ENCODE measurements at places on chromosomes 6 and 20.

GRCh38 chr20:48667889-48668413 is 159.8 kb downstream of the PREX1 start:
- DNase-seq: peak; percentile 64

- DNase-seq: no peak
Observed at GRCh38 chr6:37058084-37058586, 52.7 kb downstream of the FGD2 start.

- DNase-seq: no peak
Observed at GRCh38 chr20:58652606-58653294, 1.7 kb downstream of the STX16 start.

GRCh38 chr20:38239441-38239840 is 21.1 kb downstream of the KIAA1755 start:
- DNase-seq: no peak

DNA sequence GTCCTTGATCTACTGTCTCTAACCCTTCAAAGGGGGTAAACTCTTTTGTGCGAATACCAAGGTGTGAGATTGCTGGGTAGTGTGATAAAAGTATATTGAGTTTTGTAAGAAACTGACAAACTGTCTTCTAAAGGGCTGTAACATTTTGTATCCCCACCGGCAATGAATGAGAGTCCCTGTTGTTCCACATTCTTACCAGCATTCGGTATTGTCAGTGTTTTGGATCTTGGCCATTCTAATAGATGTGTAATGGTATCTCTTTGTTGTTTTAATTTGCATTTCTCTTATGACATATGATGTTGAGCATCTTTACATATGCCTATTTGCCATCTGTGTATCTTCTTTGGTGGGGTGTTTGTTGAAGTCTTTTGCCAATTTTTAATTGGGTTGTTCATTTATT is 1090.7 kb downstream of the KIF16B start:
- DNase-seq: no peak

GRCh38 chr20:37398750-37399621 is 53.0 kb downstream of the SRC start:
- no peak for DNase-seq

DNA sequence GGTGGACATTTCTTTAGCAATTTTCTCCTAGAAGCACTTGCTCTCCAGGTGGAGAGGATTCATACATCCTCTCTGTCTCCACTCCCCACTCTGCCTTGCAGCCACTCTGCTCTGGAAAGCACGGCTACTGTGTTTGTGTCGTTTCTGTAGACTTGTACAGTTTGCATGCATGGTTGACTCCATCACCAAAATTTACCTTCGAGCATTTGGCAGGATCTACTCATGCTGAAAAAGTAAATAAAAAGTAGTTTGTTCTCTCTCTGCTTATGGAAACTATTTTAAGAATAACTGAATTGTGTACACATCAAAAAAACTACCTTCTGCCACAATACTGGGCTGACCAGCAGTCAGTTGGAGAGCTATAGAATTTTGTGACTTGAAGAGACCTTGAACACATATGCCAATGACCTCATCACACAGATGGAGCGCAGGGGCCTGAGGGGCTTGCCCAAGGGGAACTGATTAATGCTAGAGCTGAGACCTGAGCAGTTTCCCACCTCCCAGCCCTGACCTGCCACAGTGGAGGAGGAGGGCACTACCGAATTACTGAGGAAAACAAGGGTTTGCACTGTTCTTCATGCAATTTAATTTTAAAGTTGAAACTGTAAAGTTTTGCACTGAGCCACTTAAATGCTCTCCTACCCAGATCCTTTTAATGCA is 33.7 kb upstream of the FOXQ1 start:
- no peak for DNase-seq

- DNase-seq: no peak
Observed at GRCh38 chr6:67889682-67889995, 745.4 kb upstream of the ADGRB3 start.

DNA sequence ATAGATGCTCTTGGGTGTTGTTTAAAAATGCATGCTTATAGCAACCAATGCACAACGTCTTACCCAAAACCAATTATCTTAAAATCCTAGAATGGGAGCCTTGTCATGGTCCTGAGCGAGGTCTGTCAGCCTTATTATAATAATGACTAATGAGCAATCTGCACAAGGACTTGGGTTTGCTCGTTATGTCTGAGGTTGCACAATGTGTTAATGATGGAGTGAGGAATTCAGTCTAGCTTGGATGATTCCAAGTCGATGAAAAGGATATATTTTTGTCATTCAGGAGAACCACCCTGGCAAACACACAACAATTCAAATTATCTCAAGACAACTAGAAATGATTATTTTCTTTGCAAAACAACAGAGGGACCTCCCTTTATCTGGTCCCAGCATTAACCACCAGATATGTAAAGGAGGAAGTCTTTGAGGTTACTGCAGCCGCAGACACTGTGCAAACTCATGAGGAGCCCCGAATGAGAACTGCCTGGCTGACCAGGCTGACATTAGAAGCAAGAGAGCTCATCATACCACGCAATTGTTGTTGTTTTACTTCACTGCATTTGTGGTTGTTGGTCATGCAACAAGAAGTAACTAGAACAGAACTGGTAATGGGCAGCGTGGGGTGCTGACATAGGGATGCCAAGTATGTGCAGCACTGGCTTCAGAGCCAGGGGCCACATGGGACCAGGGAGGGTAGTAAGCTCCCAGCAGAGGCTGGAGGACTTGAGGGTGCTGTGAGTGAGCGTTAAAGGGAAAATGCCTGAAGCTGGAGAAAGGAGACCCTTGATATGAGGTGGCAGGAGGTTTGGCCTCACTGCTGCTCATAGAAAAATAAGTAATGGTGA is 488.3 kb downstream of the CDH26 start:
- DNase-seq: no peak

DNA sequence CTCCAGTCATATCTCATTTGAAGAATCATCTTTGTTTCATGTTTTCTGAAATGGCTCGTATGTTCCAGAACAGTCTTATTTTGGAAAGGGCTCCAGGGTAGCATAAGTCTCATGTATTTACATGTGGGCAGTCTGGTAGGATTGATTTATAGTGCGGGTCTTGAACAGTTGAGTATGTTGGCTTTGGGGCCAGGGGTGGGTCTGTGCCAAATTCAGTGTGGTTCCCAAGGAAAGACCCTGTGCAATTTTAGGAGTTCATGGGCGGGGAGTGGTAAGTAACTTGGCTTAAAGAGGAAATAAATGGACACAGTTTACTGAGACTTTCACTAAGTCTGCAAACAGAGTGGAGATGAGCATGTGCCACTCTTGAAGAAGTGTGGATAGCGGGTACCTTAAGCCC is 7.7 kb downstream of the FNDC1 start:
- DNase-seq: no peak

- no peak for DNase-seq
Observed at GRCh38 chr20:47878601-47879027, 93.3 kb upstream of the SULF2 start.

DNA sequence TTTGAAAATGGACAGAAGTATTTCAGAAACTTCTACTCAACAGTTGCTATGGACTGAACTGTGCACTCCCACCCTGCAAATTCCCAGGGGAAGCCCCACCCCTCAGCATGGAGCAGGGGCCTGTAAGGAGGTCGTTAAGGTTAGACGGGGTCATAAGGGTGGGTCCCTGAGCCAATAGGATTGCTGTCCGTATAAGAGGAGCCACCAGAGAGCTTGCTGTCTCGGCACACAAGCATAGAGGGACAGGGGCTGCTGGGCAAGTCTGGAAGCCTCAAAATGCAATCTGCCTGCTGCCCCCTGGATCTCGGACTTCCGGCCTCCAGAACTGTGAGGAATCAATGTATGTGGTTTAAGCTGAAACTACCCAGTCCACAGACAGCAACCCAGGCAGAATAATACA is 37.4 kb upstream of the AFDN start:
- DNase-seq: no peak

DNA sequence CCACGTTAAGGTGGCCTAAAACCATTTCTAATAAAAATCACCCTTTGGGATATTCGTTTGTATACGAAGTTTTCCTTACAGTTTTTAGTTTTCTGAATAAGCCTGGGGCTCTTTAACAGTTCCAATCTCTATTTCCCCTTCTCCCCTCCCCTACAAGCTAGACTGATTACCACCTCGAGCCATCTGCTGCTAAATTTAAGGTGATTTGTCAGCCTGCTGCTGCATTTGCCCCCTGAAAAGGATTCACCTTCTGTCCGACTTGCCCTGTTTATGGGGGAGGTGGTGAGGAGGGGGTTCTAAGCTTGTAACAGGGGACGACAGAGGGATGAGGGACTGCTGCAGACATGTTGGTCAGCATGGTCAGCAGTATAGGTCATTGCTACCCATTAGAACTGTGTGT is 146.3 kb downstream of the JARID2 start:
- no peak for DNase-seq

DNA sequence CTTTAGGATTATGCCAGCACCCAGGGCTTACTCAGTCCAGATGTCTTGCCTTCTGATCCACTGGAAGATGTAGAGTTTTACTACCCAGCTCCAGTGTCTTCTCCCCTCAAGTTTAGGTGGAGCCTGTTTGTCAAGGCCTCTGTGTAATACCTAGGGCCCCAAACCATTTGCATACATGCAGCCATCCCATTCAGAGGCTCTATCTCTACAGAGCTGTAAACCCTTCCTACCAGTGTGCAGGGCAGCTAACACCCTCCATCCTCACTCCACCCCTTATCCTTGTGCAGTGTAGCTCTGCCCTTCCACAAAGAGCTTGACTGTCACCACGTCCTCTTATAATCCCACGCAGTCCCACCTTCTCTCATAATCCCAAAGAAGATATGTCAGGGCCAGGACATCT is 84.8 kb upstream of the SHLD1 start:
- no peak for DNase-seq

DNA sequence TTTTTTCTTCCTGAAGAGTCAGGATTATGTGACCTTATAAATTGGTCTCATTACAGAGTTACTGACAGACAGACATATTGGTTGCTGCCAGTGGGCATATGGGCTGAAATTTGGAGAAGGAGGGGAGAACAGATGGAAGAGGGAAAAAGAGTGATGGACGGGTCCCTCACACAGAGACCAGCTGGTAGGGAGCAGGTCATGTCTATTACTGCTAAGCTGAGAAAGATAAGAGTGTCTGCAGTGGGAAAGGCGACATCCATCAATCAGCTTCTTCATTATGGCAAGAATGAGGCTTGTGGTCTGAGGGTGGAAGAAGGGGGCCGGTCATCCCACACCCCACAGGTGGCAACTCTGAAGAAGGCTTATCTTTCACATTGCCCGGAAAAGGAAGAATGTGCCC is 353.8 kb upstream of the RSPO3 start:
- no peak for DNase-seq

DNA sequence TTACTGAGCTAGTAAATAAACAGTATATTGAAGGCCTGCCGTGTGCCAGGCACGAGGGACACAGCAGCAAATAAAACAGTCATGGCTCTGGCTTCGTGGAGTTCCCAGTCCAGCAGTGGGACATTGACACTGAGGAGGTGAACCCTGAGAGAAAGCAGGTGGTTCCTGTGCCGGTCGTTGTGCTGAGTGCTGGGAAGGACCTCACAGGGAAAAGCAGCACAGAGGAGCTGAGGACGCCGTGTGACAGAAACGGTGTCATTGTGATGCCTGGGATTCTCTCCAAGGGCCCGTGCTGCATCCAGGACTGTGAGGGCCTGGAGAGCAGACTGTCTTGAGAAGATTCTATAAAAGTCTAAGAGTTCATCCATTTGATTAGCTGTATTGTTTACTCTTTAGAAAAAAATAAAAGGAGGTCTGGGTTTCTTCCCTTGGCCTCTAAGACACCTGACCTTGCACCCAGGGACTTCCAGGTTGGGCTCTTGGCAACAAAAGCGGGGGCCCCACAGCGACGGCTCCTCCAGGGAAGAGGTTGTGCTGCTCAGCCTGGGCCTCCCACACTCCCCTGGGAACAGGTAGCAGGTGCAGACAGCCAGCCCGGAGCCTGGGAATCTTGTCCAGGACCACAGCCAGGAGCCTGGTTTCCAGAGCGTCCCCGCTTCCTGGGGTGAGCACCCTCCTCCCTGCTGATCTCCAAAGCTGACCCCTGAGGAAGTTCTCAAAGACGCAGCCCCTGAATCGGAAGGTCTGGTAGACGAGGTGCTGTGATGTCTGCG is 251.2 kb upstream of the PMEPA1 start:
- no peak for DNase-seq

DNA sequence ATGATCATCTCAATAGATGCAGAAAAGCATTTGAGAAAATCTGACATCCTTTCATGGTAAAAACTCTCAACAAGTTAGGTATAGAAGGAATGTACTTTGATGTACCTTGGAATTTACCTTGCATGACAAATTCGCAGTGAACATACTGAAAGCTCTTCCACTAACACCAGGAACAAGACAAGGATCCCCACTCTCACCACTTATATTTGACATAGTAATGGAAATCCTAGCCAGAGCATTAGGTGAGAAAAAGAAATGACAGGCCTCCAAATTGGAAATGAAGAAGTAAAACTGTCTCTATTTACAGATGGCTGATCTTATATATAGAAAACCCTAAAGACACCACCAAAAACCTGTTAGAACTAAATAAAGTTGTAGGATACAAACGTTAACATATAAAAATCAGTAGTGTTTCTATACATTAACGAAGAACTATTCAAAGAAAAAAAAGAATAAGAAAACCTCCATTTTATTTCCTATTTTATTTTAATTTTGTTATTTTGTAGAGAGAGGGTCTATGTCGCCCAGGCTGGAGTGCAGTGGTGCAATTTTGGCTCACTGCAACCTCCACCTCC is 26.9 kb downstream of the PCNA start:
- no peak for DNase-seq

GRCh38 chr20:20174089-20174835 is 121.9 kb downstream of the CFAP61 start:
- DNase-seq: peak; percentile 24

DNA sequence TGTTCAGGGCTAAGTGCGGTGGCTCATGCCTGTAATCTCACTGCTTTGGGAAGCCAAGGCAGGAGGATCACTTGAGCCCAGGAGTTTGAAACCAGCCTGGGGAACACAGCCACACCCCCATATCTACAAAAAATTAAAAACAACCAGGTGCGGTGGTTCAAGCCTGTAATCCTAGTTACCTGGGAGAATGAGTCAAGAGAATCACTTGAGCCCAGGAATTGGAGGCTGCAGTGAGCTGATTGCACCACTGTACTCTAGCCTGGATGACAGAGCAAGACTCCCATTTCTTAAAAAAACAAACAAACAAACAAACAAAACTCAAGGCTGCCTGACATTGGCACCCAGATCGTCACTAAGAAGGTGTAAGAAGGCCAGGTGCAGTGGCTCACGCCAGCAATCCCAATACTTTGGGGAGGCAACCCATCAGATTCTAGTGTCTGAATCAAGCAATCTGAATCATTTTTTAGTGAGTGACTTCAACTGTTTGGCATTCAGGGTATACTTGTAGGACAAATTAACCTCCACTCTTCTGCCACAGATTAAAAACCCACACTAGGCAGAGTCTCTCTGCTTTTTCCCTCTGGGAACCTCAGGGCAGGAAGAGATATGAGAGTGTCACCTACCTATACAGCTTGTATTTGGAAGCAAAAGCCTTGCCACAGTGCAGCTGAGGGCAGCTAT is 6.1 kb downstream of the PLAGL2 start:
- no peak for DNase-seq

Data from H7 (cell line).